ENCODE measurements at places on chromosomes 4 and X.

- no peak for DNase-seq
Observed at GRCh38 chr4:165331359-165331758, 3.9 kb downstream of the MSMO1 start.

DNA sequence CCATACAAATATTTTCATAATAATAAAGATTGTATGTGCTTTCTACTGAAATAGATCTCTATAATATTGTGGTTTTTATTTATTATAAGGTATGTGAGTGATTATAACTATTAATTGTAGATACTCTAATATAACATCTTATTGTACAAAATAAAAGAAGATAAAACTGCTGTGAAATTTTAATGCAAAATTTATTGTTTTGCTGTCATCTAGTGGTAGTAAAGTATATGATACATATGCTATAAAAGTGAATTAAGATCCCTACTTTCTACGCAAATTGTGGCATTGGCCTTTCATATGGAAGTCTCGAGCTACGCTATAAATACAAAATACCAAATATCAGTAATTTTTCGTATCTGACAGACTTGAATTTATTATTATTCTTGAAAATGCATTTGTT is 19.3 kb downstream of the YIPF7 start:
- no peak for DNase-seq

GRCh38 chrX:124665621-124666400 is 319.4 kb downstream of the SH2D1A start:
- no peak for DNase-seq

GRCh38 chrX:40201329-40201885 is 103.6 kb upstream of the BCOR start:
- DNase-seq, result no peak

DNA sequence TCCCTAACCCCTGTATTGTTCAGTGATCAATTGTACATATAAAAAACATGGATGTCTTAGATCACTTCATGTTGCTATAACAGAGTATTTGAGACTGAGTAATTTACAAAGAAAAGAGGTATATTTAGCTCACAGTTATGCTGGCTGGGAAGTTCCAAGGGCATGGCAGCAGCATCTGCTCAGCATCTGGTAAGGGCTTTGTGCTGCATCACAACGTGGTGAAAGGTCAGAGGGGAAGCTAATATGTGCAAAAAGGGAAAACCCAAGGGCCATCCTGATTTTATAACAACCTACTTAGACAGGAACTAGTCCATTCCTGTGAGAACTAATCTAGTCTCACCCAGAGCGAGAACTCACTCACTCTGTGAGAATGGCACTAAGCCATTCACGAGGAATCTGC is 128.2 kb upstream of the OTUD4 start:
- DNase-seq, result no peak

DNA sequence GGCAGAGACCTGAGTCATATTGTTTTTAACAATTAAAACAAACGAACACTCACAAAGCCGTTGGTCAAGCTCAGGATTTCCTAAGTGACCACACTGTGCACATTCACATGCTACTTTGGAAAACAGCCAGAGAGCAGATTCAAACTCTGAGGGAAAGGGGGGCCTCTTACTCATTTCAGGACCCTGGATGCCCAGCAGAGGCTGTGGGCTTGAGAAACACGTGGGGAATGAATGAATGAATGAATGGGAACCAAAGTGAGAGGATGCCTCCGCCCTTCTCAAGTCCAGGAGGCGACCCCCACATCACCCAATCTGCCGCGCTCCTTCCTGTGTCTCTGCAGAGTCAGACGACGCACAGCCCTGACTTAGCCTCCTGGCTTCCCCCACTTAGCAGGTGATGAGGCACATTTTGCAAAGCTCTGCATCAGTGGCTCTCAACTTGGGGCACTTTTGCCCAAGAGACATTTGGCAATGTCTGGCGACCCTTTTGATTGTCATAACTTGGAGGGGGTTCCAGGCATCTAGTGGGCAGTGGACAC is 76.0 kb downstream of the ABLIM2 start:
- no peak for DNase-seq

GRCh38 chrX:118730500-118731247 is 3.3 kb downstream of the IL13RA1 start:
- DNase-seq, result no peak

DNA sequence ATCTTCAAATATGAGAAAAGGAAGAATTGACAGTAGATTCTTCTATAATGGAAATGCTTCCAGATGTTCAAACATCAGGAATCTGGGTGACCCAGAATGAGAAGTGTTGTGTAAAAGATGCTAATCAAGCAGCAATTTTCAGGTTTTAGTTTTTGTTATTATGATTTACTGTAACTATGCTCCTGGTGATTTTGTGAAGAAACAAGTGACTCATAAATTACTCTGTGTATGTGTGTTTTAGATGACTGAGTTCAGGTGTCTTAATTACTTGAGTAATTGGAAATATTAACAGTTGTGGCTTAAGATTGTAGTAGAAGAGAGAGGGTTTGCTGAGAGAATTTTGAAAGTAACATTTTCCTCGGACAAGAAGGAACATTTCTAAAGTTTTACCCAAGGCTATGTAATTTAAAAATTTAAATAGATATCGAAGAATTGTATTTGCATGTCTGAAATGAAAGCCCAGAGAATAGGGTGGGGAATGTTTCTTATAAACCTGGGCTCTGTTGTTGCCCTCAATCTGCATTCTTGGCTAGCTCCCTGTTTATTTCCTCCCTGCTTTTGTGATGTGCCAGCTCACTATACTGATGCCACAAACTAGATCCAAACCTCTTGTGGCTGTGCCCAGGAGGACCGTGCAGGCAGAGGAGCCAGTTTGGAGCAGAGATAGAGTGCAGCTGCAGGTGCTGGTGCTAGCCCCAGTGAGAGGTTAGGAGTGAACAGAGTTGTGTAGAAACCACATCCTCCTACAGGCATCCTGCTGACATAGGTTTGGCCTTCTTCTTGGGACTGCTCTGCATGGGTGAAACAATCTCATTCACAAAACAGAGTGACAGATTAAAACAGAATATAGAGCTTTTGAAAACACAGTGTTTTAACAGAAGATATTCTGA is 25.4 kb upstream of the TNIP3 start:
- DNase-seq, result no peak

- DNase-seq, result no peak
Observed at GRCh38 chr4:61824454-61824853, 624.3 kb downstream of the ADGRL3 start.

DNA sequence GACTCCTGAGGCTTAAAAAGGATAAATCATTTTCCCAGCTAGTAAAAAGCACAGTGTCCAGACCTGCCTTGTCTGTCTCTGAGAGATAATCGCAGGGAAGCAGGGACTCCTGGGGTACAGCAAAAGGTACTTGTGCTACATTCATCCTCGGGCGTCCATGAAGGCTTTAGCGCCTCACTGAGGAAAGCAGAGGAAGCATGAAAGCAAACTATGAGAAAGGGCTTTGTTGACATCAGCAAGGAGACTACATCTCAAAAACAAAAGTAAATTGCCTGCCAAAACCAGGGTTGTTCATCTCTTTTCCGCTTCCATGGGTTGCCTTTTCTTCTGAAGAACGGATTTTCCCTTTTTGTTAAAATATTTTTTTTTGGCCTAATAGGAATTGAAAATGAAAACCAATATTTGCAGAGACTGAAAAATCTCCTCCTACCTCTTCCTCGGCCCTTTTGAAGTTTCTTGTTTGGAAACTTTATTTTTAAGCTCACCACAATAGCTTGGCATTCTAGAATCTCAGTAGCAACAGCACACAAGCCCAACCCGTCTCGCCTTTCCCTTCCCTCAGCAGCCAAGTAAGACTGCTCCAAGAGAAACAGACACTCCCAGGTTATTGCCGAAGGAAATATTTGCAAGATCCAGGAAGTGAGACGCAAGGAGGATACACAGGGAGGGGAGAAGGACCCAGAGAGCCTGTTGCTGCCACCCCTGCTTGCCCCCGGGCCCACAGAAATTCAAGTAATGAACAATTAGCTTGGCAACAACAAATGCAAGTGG is 148.3 kb upstream of the DGKK start:
- no peak for DNase-seq

DNA sequence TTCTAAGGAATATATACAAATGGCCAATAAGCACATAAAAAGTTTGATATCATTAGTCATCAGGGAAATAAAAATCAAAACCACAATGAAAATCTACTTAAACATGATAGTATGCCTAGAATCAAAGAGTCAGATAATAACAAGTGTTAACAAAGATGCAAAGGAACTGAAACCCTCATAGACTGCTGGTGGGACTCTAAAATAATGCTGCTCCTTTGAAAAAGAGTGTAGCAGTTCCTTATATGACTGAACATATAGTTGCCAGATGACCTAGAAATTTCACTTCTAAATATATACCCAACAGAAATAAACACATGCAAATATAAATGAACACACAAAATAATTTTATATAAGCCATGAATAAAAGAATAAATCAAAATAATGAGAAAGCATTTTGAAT is 205.1 kb upstream of the CTSO start:
- no peak for DNase-seq

DNA sequence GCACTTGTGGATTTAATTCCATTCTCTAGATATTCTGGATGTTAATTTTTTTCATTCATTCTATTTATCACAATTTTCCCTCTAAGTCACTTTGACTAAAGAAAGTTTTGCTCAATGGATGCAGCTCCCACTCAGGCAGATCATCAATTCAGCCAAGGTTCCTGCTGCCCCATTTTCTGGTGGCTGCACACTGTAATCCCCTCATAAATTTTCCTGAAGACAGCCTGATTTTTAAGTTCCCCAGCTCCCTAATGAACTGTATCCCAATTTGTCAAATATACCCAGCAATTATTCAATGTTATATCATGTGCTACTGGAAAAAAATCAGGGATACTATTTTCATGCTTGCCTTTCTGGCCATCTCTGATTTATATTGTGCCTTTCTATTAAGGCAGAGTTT is 61.2 kb downstream of the SCD5 start:
- no peak for DNase-seq

- no peak for DNase-seq
Observed at GRCh38 chr4:67365661-67366245, 179.6 kb downstream of the CENPC start.
